ENCODE measurements at places on chromosomes 11 and 22.

- no peak for DNase-seq
Observed at GRCh38 chr11:34499719-34500500, 13.7 kb downstream of the ELF5 start.

DNA sequence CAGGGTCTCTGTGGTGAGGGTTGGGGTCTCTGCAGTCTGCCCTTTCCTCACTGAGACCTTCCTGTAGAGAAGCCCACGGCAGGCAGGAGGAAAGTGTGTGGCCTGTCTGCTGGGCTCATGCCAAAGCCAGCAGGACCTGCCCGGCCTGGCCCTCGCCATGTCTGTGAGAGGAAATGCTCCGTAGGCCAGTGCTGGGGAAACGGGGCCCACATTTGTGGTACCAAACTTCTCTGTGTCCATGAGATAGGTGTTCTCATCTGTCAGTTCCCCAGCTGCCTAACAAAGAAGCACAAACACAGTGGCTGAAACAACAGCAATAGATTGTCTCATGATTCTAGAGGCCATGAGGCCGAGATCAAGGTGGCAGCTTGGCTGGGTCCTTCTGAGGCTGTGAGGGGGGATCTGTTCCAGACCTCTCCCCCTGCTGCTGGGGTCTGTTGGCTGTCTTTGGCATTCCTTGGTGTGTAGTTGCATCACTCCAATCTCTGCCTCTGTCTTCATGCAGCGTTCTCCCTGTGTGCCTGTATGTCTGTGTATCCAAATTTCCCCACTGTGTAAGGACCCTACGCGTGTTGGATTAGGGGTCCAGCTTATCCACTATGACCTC lies 772.5 kb downstream of the TBC1D22A start:
- no peak for DNase-seq

DNA sequence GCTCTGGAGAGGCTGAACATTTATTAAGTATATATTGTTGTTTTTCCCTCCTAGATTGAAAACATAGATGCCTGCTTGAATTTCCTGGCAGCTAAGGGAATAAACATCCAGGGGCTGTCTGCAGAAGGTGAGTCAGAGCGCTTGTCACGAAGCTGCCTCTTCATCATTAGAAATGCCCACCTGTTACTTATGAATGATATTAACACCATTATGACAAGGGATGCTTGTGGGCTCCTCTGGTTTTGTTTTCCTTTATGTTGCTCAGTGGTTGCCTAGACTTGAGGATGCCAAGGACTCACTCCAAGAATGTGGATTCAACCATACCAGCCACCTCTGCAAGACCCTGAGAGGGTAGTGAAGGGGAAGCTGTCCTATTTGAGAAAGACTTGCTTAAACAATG lies 156.2 kb downstream of the NAV2 start:
- DNase-seq = no peak

- no peak for DNase-seq
Observed at GRCh38 chr11:11085580-11085979, 227.7 kb upstream of the ZBED5 start.

DNA sequence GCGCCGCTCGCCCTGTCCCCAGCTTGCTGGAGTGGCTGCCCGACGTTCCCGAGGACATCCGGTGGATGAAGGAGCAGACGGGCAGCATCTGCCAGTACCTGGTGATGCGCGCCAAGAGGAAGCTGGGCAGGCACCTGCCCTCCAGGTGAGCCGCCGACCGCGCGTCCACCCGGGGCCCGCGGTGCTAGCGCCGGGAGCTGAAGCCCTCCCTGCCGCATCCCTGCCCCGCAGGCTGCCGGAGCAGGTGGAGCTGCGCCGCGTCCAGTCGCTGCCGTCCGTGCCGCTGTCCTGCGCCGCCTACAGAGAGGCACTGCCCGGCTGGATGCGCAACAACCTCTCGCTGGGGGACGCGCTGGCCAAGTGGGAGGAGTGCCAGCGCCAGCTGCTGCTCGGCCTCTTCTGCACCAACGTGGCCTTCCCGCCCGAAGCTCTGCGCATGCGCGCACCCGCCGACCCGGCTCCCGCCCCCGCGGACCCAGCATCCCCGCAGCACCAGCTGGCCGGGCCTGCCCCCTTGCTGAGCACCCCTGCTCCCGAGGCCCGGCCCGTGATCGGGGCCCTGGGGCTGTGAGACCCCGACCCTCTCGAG lies 3.3 kb upstream of the CRACR2B start:
- DNase-seq = no peak

DNA sequence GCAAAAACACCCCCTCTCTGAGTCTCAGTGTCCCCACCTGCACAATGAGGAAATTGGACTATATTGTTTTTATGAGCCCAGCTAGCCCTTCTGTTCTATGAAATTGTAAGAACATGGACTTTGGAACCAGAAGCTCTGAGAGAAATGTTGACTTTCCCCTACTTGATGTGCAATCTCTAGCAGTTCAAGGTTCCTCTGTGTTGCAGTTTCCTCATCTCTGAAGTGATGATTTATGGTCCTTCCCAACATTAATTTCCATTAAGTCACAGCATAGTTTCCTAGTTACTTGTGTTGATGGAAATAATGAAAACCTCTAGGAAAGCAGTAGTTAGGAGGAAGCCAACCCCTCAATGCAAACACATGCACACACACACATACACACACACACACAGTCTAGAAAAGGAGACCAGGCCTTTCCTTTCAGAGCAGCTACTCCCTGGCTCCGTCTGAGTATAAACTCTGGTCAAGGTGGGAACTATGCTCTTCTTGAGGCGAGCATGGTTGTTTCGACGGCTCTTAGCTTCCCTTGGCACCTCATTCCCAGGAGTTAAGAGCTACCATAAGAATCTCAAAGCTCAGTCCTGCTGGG lies 518.4 kb downstream of the SOX6 start:
- DNase-seq = no peak

DNA sequence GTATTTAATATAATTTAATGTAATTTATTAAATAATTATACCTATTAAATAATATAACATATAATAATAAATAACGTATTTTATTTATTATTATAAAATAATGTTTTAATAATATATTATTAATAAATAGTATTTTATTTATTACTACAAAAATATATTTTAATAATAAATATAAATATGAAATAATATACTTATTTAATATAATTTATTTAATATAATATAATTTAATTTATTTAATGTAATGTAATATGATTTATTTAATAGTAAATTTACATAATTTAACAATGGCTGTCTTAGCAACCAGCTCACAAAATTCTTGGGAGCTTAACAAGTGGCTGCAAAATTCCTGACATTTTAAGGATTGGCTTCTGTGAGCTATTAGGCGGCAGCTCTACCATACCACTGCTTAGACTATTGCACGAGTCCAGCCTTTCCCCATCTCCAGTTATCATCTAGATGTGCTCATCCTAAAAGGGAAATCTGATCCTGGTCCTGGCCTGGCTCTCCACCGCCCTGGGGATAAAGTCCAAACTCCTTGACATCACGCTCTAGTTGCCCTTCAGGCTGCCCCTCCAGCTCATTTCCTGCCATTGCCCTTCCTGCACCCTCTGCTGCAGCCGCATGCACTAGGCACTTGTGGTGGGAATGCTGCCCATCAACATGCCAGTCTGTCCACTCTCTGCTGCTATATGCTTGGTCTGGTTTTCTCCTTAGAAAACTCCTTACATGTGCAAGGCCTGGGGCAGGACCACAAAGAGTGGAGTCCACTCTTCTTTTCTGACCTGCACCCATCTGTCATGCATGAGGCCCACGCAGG lies 9.8 kb downstream of the MMP20 start:
- DNase-seq = no peak

DNA sequence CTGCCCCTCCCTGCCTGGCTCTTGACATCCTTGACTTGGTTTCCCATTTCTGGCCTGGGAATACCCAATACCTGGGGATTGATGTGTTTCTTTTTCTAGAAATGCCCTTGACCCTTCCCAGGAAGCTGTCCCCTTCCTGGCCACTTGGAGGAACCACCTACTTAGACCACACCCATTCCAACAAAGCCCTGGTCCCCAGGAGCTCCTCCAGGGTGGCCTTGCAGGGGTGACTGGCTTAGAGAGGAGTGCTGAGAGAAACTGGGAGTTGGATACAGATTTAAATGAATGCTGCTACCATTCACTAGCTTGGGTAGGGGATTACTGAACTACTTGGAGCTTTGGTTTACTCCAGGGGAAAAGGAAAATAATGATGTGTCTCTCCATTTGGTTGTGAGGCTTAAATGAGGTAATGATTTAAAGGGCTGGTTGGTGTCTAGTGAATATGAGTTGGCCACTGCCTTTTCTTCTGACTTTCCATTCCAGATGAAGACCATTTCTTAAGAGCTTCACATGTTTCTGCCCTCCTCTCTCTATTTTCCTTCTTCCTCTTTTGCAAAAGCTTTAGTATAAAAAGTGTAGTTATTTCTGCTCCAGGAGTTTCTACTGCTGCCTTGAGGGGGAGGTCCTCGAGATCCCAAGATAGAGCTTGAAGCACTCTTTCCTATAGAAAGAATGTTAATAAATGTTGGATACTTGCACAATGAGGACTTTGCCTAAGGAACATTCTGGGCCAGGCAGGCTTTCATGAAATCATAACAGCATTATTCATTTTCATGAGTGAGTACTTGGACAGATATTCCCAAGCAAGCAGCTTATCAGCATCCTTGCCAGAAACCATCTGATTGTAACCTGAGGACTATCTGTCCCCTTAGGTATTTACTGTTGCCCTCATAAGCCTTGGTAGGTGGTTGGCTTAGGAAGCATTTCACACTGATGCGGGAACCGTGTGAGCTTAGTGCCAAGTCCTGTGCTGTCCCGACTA lies 22.4 kb downstream of the PANX1 start:
- no peak for DNase-seq

DNA sequence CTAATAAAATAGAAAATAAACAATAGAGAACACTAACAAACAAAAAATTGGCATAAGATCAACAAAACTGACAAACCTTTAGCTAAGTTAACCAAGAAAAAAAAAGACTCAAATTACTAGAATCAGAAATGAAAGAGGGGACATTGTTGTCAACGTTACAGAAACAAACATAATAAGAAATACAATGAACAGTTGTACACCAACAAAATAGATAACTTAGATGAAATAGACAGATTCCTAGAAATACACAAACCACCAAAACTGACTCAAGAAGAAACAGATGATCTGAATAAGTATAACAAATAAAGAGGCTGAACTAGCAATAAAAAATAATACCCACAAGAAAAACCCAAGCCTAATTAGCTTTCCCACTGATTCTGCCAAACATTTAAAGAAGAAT lies 34.7 kb upstream of the TMPRSS4 start:
- DNase-seq = no peak

GRCh38 chr11:46599340-46600193 lies 5.7 kb upstream of the AMBRA1 start:
- no peak for DNase-seq

DNA sequence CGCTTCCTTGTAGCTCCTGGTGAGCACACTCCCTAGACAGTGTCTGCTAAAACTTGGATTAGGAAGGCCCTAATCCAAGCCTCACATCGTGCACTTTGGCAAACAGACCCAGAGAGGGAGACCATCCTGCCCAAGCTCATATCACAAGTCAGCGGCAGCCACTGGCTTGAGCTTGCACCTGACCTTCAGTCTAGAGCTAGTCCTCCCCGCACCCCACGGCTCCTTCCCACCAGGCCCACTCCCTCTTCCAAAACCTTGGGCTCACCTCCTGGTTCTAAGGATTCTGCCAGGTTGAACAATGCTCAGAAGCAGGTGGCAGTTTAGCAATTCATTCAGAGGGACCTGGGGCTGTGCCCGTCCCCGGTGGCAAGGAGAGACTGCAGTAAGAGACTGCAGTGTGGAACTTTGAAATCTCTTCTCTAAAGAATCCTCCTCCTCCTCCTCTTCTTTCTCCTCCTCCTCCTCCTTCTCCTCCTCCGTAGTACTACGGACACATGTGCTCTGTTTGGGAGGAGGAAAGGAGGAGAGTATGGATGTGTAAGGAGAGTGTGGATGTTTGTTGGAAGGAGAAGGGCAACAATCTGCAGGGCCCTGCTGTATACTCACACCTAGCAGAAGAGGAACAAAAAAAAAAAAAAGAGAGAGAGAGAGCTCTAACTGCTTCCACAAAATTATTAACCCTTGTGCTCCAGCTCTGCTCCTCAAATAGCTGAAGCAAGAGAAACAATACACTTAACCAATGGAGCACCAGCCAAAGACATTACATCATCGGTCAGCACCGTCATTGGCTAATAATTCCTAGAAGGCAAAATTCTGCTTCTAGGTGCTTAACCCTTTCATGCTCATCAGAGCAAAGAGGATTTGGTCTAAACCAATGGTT lies 6.0 kb downstream of the SYN3 start:
- no peak for DNase-seq

DNA sequence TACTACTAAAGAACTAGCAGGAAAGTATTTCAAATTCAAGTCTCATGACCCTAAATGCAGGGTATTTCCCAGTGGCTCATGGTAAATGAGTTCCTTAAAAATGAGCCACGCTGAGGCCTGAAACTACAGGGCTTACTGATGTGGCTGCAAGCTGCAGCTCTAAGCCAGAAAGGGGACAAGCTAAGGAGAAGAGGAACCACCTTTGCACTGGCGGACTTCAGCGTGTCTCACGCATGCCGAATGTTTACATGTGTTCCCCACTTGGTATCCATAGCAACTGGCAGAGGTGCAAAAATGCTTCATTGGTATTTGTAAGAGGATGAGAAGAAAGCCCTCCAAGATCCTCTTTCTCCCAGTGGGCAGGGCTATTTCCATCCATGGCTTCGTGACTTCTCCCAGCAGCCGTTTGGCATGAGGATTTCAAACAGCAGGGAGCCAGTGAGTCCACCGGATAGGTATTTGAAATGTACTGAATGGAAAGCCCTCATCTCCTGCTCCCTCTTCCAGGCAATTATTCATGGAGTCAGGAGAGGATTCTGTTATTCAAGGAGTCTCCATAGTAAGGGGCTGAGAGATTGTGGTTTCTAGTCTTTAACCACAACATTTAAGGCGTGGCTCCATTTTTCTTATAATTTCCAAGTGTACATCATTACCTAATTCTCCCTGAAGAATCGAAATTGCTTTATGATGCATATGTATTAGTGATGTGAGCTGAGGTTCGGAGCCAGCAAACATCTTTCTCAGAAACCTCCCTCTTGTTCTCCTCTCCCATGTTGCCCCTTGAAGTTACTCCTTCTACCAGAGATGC lies 55.3 kb upstream of the CD44 start:
- no peak for DNase-seq

- DNase-seq = no peak
Observed at GRCh38 chr11:61800331-61801281, 7.9 kb downstream of the FEN1 start.
